SW 1271 (cell line): ENCODE measurements at places on chromosomes 5 and 9.
A peak's percentile ranks its signal among the peaks of the same experiment; 100 is the strongest.

DNA sequence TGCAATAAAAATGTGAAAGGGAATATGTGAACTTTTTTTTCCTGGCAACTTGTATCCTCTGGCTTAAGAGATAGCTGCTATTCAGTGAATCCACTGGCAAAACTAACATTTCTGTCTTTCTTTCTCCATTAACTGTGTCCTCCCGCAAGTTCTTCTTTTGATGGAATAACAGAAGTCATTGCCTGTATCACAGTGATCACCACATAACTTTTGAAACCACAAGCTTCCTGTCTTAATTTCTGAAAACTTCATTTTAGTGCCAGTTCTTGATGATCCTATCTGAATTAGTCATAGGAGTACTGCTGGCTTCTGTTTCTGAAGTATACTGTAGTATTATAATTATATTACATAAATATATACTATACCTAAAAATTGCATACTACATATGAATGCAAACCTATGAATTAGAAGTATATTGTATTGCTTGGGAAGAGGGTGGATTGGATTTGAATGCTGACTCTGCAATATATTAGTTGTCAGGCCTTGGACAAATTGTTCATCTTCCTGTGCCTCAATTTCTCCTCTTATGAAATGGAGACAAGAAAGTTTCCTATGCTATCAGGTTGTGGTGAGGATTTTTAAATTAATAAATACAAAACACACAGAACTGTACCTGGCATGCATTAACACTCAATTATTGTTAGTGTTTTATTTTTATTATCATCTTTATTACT lies 441.6 kb downstream of the CETN3 start:
- no peak for DNase-seq

- no peak for DNase-seq
Observed at GRCh38 chr9:91712811-91713210, 237.2 kb downstream of the ROR2 start.

GRCh38 chr9:122088880-122089706 lies 4.0 kb downstream of the TTLL11 start:
- DNase-seq: no peak

DNA sequence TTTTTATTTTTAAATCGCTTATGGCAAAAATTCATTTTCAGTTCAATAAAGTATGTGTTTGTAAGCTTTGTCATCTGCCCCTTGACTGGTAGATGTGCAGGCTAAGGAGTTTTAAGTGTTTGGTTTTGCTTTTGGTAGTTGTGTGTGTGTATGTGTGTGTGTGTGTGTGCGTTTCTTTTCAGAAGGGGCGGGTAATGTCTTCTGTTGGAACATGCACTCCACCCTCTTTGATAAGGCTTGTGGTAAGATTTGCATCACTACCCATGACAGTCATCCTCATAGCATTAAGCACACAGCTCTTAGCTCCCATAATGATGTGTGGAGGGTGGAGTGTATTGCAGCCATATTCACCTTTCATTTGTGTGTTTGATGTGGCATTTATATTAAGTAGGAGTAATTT lies 92.1 kb upstream of the FSD1L start:
- DNase-seq: no peak

DNA sequence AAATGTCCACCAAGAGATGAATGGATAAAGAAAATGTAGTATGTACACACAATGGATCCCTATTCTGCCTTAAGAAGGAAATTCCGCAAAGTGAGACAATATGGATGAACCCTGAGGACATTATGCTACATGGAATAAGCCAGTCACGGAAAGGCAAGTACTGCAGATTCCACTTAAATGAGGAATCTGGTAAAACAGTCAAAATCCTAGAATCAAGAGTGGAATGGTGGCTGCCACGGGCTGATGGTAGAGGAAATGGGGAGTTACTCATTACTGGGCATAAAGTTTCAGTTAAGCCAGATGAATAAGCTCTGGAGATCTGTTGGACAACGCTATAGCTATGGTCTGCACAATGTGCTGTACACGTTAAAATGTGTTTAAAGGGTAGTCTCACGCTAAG lies 47.2 kb downstream of the STK10 start:
- DNase-seq: no peak

- no peak for DNase-seq
Observed at GRCh38 chr9:35842020-35842745, 13.2 kb downstream of the TMEM8B start.

DNA sequence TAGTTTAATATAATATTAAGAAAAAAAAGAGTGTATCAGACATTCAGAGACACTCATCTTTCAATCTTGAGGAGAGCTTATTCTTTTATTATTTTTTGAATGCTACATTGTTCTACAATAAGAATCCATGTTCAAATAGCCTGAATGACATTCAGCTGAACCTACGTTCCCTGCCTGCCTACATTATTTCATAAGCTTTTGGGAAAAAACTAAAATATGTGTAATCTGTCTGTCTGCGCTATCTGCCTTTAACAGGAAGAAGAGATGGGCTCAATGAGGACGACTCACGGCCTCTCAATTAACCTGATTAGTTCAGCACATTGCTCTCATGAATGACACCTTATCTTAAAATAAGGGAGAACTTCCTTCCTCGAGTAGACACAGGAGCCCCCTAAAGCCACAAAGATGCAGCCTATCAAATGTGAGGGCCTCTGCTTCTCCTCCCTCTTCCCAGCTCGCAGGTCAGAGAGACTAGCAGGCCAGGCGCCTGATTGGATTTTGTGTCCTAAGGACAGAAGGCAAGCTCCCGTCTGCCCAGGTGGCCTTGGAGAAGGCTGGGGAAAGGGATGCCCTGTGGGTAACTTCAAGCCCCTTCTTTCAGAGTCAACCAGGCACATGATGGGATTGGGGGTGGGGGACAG lies 37.8 kb downstream of the EBF1 start:
- DNase-seq: no peak

DNA sequence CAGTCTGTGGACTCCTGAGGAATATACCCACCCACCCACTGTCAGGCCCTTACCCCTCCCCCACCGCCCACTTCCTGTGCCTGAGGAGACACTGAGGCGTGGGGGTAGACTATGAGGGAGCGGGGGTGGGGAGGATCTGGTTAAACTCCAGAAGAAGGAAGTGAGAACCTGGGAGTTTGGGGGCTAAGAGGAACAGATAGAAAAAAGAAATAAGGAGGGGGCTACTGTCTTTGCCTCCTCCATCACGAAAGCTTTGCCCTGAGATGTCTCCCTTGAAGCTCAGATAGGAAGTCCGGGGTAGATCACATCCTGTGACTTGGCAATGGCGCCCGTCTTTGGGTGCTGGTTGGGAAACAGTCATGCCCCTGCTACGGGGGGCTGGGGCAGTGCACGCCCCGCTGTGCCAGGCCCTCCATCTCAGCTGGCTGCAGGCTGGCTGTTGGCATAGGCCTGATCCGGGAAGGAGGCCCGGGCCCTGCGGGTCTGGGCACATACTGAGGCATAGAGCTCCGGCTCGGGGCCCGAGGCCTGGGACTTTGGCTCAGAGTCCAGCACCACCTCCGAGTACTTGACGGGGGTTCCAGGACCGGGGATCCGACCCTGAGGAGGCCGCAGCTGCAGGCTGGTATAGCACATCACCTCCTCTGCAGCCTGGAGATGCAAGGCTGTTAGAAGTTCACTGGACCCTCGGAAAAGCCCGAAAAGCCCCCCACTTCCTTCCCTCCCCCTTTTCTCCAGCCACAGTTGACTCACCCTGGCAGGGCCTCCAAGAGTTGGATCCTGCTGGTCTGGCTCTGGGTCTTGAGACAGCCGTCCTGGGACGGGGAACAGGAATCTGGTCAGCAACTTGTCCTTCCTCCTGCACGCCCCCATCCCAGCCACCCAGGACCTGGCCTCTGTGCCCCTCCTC lies 1.0 kb downstream of the SIT1 start:
- DNase-seq: no peak

GRCh38 chr9:31275419-31275818 lies 1109.0 kb upstream of the ACO1 start:
- DNase-seq: no peak

DNA sequence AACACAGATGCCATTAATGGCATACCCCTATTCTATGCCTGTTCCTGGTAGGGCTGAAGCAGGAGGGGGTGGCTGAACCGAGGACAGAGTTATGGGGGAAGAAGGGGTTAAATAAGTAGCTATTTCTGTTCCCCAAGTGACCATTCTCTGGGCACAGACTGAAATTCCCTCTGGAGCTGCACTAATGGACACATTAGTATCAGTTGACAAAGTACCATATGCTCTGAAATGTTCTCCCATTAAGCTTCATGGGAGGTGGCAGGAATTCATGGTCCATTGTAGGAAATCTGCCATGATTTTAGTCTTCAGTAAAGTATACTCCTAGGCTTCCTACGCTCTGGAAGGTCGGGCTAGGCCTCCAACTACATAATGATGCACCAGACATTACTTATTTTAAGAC lies 10.5 kb upstream of the FRMPD1 start:
- no peak for DNase-seq

- DNase-seq: no peak
Observed at GRCh38 chr5:444226-444625, 1.2 kb downstream of the EXOC3 start.

DNA sequence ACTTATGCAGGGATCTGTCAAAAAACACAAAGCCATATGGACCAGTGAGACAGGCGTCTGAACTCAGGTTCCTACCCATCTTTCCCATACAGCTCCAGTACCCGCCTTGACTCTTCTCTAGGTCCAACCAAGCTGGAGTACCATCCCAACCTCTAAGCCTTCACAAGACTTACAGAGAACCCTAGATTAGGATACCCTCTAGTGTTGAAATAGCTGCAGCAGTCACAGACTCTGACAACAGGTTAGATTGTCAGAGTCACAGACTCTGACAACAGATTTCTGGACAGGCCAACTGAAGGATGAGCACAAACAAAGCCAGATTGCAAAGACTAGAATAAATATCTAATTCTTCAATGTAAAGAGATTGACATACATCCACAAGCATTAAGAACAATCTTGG lies 266.1 kb downstream of the GRIA1 start:
- peak; percentile 10 for DNase-seq

DNA sequence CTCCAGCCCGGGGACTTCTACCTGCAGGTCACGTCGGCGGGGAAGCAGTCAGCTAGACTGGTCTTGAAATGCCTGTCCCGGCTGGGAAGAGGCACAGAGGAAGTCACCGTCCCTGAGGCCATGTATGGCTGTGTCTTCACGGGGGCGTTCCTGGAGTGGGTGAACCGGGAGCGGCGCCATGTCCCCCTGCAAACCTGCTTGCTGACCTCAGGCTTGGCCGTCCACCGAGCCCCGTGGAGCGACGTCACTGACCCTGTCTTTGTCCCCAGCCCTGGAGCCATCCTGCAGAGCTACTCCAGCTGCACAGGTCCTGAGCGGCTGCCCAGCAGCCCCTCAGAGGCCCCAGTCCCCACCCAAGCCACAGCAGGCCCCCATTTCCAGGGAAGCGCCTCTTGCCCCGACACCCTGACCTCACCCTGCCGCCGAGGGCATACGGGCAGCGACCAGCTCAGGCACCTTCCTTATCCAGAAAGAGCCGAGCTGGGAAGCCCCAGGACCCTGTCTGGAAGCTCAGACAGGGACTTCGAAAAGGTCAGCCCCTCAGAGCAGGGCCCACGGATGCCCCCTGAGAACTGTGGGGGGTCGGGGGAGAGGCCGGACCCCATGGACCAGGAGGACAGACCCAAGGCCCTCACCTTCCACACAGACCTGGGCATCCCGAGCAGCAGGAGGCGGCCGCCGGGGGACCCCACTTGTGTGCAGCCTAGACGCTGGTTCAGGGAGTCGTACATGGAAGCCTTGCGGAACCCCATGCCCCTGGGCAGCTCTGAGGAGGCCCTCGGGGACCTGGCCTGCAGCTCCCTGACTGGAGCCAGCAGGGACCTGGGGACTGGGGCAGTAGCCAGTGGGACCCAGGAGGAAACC lies 47.8 kb downstream of the PLEKHG4B start:
- DNase-seq: no peak

GRCh38 chr9:88280816-88281382 lies 107.3 kb upstream of the SPIN1 start:
- no peak for DNase-seq

DNA sequence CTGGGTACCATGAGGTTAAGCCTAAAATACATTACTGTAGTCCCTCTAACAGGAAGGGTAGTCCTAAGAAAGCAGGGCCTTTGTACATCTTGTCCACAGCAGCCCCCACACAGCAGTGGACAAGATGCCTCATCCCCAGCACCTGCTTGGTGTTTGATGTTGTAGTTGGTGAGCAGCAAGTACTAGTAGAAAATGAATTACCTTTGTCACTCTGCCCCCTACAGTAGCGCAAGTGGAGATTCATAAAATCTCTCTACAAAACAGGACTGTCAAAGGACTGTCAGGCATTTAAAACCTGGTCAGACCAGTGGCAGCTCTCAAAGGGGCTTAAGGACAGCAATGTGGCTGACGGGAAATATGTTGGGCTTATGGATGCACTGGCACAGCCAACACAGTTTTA lies 122.5 kb downstream of the TMEM174 start:
- no peak for DNase-seq

DNA sequence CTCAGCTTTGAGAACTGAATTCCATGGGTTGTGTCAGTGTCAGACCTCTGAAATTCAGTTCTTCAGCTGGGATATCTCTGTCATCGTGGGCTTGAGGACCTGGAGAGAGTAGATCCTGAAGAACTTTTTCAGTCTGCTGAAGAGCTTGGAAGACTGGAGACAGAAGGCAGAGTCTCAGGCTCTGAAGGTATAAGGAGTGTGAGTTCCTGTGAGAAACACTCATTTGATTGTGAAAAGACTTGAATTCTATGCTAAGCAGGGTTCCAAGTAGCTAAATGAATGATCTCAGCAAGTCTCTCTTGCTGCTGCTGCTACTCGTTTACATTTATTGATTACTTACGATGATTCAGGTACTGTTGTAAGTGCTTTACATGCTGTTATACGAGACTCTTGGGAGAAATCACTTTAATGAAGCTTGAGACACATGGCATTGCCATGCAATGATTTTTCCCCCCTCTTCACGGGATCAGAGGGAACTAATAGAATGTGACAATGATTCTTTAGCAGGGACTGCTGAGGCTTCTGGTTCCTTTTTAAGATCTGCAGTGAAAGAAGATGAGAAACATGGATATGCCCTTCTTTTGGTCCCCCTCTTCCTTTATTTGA lies 63.8 kb downstream of the PTTG1 start:
- no peak for DNase-seq

- no peak for DNase-seq
Observed at GRCh38 chr5:152372875-152373274, 32.2 kb downstream of the NMUR2 start.

GRCh38 chr9:4970970-4971641 lies 14.0 kb upstream of the JAK2 start:
- DNase-seq: no peak

DNA sequence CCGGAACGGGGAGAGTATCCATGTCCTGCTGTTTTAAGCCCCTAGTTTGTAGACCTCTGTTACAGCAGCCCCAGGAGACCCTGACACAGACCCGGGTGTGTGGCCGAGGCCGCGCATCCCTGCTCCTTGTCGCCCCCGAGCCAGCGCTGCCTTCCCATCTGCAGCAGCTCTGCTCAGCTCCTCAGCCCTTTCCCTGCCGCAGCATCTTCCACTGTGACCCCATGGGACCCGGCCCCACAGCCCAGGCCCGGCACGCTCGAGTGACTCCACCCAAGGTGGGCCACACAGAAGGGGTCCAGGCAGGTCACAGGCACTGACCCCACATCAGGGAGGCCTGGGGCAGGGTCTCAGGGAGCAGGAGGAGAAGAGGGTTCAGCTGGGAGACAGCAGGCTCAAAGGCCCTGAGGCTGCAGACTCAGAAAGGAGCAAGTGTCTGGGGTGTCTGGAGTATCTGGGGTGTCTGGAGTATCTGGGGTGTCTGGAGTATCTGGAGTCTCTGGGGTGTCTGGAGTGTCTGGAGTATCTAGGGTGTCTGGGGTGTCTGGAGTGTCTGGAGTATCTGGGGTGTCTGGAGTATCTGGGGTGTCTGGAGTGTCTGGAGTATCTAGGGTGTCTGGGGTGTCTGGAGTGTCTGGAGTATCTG lies 31.2 kb downstream of the LHX3 start:
- no peak for DNase-seq

GRCh38 chr9:35177520-35177919 lies 15.7 kb downstream of the UNC13B start:
- no peak for DNase-seq
